Substantia nigra (tissue), 51 donors: ENCODE measurements at places on chromosomes 4 and X.

- no peak for DNase-seq
Measured at GRCh38 chr4:6591313-6591712, 16.3 kb downstream of the MAN2B2 start.

DNA sequence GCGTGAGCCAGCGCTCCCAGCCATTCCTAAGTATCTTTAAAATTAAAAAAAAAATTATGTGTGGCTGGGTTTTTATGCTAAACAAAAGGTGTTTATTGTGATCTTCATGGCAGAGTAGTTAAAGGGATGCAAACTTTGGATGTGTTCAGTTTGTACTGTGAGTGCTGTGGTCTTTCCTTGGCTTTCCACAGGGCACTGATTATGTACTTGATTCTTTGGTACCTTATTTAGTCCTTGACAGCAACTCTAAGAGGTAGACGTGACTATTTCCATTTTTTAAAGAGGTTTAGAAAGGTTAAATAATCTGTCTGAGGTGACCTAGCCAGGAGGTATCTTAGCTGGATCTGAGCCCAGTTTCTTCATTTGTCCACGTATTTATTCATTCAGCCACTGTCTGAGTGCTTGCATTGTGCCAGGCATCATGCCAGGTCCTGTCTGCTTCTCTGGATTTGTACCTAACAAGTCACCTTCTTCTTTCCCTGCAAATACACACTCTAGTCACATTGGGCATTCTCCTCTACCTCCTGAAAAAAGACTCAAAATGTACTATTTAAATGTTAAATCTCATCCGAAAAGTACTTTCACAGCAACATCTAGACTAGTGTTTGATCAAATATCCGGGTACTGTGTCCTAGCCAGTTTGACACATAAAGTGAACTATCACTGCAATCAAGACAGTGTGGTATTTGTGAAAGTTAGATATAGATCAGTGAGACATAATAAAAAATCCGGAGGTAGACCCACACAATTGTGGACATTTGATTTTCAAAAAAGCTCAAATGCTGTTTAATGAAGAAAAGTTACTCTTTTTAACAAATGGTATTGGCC is 31.5 kb downstream of the WWC2 start:
- DNase-seq, result peak; percentile 4

- no peak for DNase-seq
Measured at GRCh38 chr4:149785696-149786431, 29.8 kb downstream of the IQCM start.

- DNase-seq, result no peak
Measured at GRCh38 chrX:531611-531936, 99.0 kb upstream of the SHOX start.

- DNase-seq, result no peak
Measured at GRCh38 chrX:118360429-118361125, 14.7 kb downstream of the WDR44 start.

DNA sequence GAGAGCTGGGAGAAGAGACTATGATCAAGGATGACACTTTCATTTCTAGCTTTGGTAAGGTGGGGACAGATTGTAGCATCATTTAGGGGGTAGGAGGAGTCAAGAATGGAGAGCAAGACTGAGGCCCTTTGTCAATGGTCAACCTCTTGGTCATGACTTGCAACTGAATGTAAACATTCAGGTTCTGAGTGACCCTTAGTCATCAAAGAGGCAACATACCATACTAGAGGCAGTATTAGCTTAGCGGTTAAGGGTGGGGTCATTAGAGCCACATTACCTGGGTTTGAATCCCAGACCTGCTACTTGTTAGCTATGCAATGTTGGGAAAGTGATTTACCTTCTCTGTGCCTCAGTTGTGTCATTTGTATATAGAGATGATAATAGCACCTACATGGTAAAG is 76.5 kb downstream of the MED28 start:
- no peak for DNase-seq
